ENCODE measurements at places on chromosomes 1 and 21. TPM values are rescaled to one million over a fixed set of nuclear protein-coding genes. Genes with fewer than 3 reads are reported as not detected.

GRCh38 chr1:246582301-246583055, 16.2 kb downstream of the CNST start:
- DNase-seq, result no peak

The TMEM269 gene
- total RNA-seq, result not detected

DNA sequence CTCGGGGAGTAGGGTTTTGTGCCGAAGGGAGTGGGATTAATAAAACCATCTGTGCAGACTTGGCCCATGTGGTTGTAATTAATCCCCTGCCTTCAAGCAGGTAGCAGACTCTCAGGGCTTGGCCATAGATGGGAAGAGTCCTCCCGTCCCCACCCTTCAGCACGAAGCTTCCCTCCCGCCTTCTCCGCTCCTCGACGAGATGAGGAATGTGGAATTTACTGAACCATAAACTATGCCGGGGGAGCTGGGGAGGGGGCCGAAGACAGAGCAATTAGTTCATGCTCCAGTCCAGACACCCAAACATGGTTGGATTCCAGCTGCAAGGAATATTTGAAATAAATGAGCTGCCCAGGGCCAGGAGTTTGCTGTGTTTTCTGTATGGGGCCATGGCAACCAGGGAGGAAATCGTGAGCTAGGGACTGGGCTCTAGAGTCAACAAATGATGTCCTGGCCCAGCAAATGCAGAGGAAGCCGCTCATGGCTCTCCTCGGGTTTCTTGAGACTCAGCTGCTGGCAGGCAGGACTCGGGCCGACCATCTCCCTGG, 78.8 kb downstream of the SPSB1 start:
- peak; percentile 83 for DNase-seq

DNA sequence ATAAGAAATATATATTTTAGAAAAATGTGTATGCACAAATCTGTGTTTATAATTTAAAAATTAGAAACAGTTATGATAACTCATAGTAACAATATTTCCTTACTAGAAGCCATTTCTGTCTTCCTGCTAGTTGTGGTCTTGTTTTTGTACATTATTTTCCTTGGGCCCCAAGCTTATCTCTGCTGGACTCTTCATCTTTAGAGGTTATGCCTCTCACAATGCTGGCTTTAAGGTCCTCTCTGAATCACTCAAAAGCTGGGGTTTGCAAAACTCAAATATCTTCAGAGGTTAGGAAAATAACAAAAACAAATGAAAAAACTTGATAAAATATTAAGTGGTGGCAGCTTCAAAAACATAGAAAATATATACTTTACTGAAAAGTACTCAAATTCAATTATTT, 133.8 kb downstream of the PTPRC start:
- DNase-seq, result no peak

- DNase-seq, result no peak
These were observed 28.5 kb upstream of the PAXBP1 start for GRCh38 chr21:32800056-32800455.

- DNase-seq, result no peak
These were observed 41.2 kb upstream of the PDC start for GRCh38 chr1:186502087-186502486.

The OR6N1 gene
- total RNA-seq, result not detected

The ERRFI1 gene
- total RNA-seq, result 45.3 TPM

The VHLL gene
- total RNA-seq, result not detected

- no peak for DNase-seq
These were observed 13.6 kb upstream of the CDK11B start for GRCh38 chr1:1672181-1672965.

GRCh38 chr1:84540759-84541158, 33.5 kb downstream of the CTBS start:
- no peak for DNase-seq

- no peak for DNase-seq
These were observed 82.8 kb downstream of the LRRC53 start for GRCh38 chr1:74429580-74429979.

DNA sequence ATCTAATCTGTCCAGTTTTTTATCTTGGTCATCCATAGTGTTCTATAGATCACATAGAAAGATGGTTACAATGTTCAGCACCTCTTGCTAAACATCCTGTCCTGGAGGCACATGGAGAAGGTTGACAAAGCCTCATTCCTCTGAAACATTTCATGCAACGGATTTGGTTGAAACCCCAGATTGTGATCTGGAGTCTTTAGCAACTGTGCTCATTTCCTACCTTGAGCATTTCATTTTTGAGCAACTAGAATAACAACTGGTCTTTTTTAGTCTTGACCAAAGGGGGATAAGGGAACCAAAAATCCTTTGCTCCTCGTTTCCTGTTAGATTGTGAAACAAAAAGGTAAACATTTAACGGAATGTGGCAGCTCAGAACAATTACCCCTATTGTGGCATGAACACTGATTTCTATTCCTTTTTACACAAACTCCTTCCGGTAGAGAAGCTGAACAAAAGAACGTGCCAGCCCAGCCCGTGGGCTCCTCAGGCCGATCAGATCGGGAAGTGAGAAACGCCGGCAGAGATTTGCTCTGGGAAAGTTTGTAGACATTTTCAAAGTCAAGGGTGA, 94.7 kb upstream of the ERRFI1 start:
- DNase-seq, result no peak

The FOXD2 gene
- total RNA-seq, result 1.6 TPM

The TNFRSF9 gene
- 0.41 TPM for total RNA-seq

GRCh38 chr1:13674377-13674776, 25.6 kb upstream of the PRDM2 start:
- DNase-seq, result no peak

DNA sequence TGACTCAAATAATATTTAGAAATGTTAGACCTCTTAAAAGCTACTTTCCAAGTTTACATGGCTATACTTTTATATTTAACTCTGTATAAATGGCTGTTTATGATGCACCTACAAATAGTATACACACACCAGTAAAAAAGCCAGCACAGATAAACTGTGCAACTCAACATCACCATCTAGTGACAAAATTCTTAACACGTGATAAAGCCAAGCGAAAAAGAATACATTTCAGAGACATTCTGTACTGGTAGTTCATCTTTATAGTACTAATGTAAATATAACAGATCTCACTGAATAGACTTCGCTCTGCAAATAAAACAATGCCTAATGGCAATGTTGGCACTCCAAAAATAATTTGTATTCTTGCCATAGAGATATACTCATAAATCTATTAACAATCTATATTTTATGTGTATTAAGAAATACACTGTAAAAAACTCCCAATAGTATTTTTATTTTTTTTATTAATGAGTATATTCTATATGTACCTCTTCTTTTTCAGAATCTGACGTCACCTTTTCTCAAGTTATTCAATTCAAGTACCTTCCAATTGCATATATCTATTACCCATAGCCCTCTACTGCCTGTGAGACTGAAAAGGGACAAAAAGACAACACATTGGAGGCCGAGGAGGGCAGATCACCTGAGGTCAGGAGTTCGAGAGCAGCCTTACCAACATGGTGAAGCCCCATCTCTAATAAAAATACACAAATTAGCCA, 100.2 kb downstream of the DPYD start:
- peak; percentile 17 for DNase-seq

- no peak for DNase-seq
These were observed 7.7 kb downstream of the TTLL10 start for GRCh38 chr1:1181129-1181937.

DNA sequence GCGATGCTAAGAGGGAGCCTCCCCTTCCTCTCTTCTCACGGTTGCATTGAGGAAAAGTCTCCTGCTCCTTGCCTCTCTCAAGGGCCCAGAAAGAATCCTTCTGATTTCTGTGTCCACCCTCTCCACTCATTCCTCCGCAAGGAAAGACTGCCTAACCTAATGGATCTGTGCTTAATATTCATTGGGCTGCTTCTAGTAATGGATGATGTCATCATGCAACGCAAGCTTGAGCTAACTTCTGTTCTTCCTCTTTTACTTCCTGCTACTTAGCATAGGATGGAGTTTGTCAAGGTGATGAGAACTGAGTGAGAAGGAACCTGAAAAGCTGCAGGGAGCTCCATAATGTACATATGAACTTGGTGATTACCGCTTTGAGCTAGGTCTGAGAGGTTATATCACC, 35.2 kb upstream of the HMGB4 start:
- no peak for DNase-seq

GRCh38 chr1:241265428-241265827, 91.6 kb downstream of the RGS7 start:
- no peak for DNase-seq

DNA sequence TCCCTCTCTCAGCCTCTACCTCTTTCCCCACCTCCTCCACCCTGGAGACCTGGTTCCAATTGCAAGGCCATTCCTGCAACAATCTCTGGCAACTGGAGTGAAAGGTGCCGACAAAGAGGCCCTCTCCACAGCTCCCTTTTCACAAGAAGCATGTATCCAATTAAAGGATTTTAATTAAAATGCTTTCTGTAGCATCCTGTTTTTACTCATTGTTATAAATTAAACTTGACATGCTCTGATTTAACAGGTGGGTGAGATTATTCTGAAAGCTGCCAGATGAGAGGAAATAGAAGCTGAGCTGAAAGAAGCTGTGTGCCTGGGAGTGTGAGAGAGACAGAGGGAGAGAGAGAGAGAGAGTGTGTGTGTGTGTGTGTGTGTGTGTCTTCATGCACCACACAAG, 160.5 kb downstream of the TBX15 start:
- no peak for DNase-seq

DNA sequence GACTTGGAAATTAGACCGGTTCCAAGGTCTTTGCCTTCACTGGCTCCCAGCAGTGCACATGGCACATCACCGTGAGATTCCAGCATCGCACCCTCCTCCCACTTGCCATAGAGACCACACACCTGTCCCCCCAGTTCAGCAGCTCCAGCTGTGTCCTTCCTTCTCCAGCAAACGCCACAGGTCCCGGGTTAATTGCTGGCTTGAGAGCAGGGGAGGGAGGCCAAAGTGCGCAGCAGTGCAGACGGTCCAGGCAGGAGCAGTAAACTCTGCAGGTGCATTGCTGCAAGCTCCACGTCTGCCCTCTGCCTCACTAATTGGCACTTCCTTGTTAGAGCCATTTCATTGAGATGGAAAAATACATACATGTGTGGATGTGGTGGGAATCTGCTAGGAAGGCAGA, 65.3 kb downstream of the KLHDC7A start:
- no peak for DNase-seq

- no peak for DNase-seq
These were observed 150.6 kb upstream of the ZC3H12A start for GRCh38 chr1:37323486-37324377.

The DTL gene
- 42.8 TPM for total RNA-seq

GRCh38 chr1:118485757-118486156, 300.7 kb upstream of the SPAG17 start:
- no peak for DNase-seq

The TRIM62 gene
- total RNA-seq, result 0.03 TPM

GRCh38 chr1:155479205-155479604, 83.4 kb downstream of the ASH1L start:
- DNase-seq, result peak; percentile 44

The SOX13 gene
- total RNA-seq, result 3.4 TPM

DNA sequence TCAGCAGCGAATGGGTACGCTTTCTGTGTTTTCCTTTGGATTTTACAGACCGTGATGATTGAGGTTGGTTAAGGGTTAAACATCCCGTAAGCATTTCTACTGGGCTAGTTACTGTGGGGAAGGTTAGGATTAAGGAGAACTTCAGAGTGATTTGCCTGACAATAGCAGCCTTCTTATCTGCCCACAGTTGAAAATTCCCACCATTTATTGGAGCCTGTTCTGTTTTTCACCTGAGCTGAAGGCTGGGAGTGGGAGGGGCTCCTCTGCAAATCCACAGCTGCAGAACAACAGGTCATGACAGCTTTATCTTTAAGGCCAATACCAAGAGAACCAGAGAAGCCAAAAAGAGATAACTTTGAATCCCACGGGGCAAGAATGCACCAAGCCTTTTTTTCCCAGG, 168.6 kb downstream of the KAZN start:
- no peak for DNase-seq

GRCh38 chr1:2027961-2028583, 8.9 kb downstream of the GABRD start:
- no peak for DNase-seq

The DNAJC8 gene
- 81.2 TPM for total RNA-seq

The TAS1R1 gene
- total RNA-seq, result not detected
